ENCODE measurements at places on chromosomes 1 and 21.

GRCh38 chr1:19139711-19140110, 70.4 kb downstream of the UBR4 start:
- no peak for DNase-seq

DNA sequence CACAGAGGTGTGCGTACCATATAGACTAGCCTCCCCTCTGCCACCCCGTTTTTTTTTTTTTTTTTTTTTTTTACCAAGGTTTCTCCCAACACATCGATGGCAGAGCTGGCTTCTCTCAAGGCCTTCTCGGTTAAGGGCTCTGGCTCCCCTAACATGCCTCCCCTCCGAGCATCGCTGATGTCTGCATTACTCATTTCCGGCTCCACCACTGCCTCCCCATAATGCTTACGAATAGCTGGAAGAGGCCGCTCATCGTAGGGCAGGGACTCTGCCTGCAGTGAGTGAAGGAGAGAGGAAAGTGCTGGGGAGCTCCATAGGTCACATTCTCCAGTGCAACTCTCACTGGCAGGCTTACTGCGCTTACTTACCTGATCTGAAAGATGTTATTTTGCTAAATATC, 20.6 kb downstream of the CEP104 start:
- DNase-seq: no peak

GRCh38 chr1:156627313-156627880, 8.2 kb downstream of the HAPLN2 start:
- DNase-seq: peak; percentile 37

DNA sequence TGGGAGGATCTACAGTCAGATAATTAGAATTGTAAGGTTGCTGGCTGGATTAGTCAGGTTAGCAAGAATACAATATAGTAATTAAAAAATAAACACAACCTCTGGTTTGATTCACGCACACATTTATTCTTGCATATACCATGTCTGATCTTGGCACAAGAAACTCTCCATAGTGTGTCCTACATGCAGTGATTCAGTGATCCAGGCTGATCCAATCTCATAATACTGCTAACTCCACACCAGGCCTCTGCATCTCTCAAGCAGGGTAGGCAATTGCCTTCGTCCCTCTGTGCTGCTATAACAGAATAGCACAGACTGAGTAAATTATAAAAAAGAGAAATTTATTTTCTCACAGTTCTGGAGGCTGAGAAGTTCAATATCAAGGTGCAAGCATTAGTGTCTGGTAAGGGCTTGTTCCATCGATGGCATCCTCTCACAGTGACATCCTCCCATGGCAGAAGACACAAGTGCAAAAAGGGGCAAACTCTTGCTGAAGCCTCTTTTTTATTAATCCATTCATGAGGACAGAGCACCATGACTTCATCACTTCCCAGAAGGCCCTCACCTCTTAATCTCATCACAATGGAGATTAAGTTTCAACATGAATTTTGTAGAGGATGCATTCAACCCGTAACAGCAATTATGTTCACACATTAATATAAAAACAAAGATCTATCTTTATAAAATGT, 741.0 kb upstream of the NCAM2 start:
- no peak for DNase-seq

DNA sequence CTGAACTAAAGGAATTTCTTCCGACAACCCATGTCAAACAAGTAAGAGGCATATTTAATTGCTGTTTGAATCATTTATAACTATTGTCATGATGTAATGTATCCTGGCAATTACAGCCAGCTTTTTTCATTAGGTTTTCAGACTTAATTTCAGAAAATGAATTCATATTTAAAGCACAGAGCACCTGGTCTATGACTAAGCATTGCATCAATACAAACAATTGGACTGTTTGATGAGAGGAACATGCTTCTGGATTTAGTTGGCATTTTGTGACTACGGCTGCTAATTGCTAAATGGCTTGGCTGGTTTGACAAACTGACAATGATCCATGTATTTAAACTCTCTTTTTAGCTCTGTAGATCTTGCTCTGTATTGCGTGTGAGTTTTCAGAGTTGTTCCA, 853.4 kb downstream of the NCAM2 start:
- DNase-seq: peak; percentile 7

DNA sequence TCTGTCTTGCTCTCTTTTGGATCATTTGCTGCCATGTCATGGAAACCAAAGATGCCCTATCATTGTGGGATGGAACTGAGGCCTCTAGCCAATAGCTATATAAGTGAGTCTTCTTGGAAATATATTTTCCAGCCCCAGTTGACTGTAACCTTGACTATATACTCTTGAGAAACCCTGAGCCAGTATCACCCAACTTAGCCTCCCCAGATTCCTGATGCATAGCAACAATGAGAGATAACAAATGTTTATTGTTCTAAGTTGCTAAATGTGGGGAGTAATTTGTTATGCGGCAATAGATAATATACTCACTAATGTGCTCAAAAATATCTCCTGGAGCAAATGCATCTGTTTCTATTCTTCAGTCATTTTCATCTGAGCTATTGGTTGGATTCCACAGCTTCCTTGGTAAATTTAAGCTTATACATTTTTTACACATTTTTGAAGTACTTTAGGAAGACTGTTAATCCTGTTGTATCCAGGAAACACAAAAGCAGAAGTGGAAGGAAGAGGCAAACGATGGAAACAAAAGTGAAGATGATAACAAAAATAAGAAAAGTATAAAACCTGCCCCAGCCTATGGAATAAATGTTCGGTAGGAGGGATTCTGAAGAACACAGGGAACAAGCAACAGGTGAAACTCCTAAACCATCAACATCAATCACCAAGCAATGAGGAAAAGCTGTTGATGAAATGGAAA, 6.3 kb upstream of the SRRM1 start:
- DNase-seq: no peak

GRCh38 chr21:25573409-25574206, 33.7 kb downstream of the MRPL39 start:
- peak; percentile 60 for DNase-seq

GRCh38 chr1:85386068-85386722, 78.8 kb downstream of the DDAH1 start:
- DNase-seq: no peak

DNA sequence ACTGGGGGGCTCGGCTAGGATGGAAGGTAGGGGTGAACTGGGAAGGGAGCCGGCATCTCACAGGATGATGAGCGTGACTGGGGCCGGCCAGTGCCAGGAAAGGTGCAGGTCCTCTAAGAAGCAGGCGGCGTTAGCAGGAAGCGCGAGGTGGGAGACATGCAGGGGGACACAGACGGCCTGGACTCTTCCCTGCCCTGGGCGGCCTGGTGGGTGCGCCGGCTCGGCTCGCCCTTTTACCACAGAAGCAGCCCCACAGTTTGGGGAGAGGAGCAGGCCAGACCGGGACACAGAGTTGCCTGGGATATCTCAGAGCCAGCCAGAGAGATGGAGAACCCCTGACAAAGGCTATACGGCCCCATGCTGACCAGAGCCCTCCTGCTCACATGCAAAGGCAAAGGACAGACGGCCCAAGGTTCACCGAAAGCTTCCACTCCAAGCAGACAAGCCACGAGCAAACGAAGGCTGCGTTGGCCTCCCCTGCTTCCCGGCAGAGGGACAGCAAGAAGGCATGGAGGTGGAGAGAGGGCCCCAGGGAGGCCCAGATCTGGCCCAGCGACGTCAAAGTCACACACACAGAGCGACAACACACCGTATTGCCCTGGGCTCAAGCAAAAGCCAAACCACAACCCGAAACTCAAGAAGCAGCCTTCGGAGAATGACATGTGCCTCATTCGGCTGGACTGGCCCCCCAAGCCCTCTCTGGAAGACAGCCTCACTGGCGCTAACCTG, 14.9 kb upstream of the ALDH4A1 start:
- DNase-seq: no peak

- DNase-seq: no peak
Observed at GRCh38 chr21:35520856-35521255, 471.8 kb upstream of the RUNX1 start.

DNA sequence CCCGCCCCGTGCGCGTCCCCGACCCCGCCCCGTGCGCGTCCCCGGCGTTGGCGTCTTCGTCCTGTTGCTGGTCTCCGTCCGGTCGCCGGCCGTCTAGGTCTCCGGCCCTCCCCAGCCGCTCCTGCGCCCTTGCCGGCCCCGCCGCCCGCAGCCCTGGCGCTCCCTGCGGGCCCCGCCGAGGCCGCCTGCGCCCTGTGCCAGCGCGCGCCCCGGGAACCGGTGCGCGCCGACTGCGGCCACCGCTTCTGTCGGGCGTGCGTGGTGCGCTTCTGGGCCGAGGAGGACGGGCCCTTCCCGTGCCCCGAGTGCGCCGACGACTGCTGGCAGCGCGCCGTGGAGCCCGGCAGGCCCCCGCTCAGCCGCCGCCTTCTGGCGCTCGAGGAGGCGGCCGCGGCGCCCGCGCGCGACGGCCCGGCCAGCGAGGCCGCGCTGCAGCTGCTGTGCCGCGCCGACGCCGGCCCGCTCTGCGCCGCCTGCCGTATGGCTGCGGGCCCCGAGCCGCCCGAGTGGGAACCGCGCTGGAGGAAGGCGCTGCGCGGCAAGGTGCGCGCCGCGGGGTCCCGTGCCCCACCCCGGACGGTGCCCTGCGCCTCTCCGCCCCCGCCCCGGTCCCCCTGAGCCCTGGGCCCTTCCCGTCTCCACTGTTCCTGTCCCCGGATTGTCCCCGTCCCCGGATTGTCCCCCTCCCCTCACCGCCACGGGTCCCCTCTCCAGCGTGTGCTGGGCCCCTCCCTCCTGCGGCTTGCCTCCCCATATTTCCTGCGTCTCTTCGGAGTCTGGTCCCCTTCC, at the start of gene RNF187:
RNF187 (plus strand) TSS at position 47 of the 789 bp plus-strand sequence.
- DNase-seq: peak; percentile 95

- DNase-seq: peak; percentile 30
Observed at GRCh38 chr1:207088701-207089626, at the start of gene C4BPB. C4BPB (plus strand) TSS chr1:207088860; CDS start chr1:207089532, 672 bp downstream.

- no peak for DNase-seq
Observed at GRCh38 chr1:155932081-155932480, 2.1 kb downstream of the KHDC4 start.

GRCh38 chr1:104932949-104933679, 1183.4 kb downstream of the AMY1C start:
- DNase-seq: peak; percentile 1

DNA sequence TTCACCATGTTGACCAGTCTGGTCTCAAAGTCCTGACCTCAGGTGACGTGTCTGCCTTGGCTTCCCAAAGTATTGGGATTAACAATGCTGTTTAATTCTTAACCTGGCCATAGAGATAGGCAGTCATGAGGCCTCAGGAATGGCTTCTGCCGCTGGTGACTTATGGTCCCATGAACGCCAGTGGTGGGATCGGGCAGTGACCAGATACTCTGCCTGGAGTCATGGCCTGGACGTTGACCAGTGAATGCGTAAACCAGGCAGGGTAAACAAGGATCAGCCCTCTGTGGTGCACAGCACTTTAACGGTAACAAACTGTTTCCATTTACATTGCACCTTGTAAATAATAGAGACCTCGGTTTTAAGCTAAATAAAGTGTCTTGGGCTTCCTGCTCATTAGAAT, 23.0 kb downstream of the MTARC1 start:
- DNase-seq: no peak

GRCh38 chr1:246602194-246602593, 35.9 kb downstream of the CNST start:
- no peak for DNase-seq

GRCh38 chr1:85316321-85316720, 39.9 kb upstream of the BCL10 start:
- DNase-seq: peak; percentile 47

DNA sequence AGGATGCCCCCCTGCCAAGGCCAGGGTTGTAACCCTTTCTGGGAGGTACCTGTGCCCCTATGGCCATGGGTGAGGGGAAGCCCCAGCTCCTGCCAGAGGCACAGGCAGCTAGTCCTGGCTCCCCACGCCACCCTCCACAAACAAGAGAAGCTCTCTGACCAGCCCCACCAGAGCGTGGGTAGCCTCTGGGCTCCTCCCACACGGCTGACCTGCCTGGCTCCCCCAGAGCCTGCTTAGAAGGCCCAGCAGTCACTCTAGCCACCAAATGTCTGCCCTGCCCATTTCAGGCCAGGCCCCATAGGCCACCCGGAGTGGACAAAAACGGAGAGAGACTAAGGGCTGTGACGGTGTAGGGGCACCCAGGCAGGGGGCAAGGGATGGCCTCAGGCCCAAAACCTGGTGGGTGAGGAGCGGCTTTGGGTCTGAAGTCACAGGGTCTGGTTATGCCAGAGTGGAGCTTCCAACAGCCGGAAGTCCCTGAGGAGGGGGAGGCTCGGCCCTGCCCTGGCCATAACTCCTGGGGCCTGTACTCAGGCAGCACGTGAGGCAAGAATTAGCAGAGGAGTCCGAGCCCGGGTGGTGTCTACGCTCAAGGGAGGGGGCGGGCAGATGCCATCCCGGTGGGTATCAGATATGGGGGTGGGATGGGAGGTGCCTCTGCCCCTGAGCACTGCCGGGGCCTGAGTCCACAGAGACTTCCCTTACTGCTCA, 155.4 kb downstream of the CASZ1 start:
- no peak for DNase-seq

DNA sequence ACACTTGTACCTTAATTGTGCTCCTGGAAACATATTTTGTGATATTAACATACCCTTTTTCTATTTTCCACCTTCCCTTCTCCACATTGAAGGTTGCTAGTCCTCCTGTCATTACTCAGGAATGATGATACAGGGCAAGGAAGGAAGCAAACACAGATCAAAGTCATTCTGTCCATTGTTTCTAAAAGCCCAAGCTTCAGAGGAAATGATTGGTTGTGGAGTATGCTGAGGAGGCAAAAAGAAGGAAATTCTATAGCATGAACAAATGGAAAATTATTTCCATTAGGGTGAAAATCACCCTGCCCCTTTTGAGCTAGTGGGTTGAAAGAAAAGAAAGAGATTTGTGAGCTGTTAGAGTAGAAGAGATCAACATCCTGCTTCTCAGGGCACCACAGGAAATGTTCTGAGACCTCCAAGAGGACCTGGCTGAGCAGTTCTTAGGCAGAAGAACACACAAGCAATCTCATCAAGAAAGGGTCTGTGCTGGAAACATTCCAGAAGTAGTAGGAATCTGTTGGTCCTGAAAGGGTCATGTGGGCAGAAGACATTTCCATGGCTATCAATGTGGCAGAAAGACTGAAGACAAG, 29.0 kb upstream of the PRRX1 start:
- DNase-seq: no peak

DNA sequence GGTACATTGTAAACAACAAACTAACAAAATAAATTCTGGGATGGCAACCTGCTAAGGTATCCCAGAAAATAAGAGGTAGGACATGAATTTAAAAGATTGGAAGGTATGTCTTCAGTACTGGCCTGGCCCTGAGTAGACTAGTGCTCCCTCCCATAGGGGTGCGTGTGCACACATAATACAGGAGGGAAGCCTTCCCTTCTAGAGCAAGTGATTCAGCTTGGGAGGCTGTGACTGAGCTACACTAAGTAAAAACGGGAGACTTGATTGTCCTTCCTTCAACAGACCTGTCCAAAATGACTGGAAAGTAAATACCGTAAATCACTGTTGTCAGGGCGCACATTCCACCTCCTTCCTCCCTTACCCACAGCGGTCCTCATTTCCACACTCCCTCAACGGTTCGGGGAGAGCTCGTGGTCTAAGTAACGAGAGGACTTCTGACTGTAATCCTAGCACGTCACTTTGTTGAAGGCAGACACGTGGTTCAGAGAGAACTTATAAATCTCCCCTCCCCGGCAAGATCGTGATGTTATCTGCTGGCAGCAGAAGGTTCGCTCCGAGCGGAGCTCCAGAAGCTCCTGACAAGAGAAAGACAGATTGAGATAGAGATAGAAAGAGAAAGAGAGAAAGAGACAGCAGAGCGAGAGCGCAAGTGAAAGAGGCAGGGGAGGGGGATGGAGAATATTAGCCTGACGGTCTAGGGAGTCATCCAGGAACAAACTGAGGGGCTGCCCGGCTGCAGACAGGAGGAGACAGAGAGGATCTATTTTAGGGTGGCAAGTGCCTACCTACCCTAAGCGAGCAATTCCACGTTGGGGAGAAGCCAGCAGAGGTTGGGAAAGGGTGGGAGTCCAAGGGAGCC, at the start of gene TGFB2:
TGFB2 (plus strand) TSS at position 523 of the 859 bp plus-strand sequence. CDS start 1,366 bp downstream, outside the sequence.
- peak; percentile 96 for DNase-seq
